ENCODE measurements at places on chromosomes 11 and 22.

GRCh38 chr11:46527591-46528130 is 66.2 kb downstream of the AMBRA1 start:
- no peak for DNase-seq

DNA sequence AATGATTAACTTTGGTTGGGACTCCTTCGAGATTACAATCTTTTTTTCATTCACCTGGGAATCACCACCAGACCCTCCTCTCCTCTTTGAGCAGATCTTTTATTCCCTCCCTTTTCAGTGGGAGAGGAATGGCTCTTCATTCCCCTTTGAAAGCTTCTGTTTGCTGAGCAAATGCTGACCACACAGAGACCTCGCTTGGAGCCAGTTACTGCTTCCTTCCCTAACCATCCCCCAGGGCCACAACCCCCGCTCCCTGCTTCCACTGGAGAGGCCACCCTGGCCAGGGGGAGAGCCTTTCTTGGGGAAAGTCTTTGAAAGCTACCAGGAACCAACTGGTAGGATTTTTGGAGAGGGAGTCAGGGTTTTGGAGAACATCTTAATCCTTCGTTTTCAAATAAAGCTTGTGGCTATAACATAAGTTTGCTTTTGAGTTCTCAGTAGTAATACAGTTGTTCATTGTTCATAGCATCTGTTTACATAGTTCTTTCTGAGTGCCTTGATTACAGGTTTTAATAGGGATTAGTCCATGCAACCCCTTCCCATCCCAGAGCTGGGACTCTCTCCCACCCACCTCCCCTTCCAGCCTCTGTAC is 138.4 kb downstream of the DBX1 start:
- no peak for DNase-seq

DNA sequence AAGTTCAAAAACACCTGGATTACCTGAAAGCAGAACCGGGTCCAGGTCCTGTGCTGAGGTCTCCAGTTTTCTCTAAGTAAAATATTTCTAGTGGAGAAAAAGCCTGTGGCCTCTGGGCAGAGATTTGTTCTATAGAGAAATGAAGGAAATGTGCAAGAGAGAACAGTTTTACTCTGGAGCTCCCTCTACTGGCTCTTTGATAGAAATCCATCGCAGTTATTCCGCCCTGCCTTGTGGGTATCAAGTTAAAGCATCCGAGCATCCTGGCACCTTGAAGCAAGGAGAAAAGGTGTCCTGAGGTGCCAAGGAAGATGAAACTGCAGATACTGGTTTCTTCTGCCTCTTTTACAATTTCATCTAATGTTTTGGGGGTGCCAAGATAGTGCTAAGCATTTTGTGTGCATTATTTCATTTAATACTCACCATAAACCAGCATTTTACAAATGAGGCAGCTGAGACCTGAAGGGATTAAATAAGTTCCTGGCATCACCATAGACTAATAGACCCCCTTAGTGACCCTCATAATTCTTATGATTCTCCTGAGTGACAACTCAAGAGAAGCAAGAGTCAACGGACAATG is 113.1 kb upstream of the HSD17B12 start:
- DNase-seq = no peak

DNA sequence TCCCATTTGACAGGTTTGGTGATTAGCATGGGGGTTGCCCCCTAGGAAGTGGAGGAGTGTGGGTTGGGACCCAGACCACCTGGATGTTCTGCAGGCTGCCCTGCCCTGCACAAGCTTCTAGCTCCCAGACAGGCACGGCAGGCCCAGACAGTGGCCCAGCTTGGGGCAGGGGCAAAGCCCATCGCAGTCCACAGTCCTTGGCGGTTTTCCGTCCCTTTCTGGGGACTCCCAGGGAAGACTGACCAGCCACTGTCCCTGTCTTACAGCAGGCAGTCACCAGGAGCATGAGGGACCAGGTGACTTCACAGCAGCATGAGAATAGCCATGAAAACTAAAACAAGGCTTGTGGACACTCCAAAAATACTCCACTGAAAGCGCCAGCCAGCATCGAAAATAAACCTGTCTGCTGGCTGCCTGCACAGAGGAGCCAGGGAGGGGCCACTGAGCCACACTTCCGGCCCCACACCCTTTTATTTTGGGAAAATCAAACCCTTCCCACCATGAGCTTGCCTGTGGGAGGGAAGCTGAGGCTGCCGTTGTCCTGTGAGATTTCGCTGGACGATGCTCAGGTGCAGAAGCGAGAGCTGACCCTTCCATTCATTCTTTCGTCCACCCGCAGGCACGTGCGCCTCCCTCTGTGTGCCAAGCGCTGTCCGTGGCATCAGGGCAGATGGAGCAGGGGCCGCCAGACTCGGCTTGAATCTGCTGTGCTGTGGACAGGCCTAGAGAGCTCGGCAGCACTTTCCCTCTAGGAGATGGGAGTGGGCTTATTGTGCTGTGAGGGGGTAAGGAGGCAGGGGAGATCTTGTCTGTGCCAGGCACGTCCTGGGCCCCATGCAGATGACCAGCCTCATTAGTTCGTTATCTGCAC is 28.0 kb downstream of the FADD start:
- no peak for DNase-seq

GRCh38 chr11:131274233-131274632 is 96.2 kb upstream of the NTM start:
- no peak for DNase-seq

DNA sequence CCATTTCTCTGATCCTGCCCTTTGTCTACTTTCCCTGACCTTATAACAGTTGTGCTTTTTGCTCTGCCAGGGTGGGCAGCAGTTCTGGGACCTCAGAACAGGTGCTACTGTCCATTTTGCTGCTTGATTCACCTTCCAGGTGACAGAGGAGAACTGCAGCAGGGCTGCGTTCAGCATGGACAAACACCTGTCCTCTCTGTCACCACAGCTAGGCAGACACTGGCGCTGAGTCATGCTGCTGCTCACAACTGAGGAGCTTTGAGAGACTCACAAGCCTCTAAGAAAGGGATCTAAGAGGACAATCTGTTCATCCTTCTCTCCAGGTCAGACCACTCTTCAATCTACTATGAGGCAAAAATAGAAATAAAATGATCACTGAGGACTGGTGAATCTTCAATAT is 1144.5 kb upstream of the CCDC90B start:
- no peak for DNase-seq

GRCh38 chr11:9015677-9016076 is 11.9 kb upstream of the NRIP3 start:
- DNase-seq = peak; percentile 23

DNA sequence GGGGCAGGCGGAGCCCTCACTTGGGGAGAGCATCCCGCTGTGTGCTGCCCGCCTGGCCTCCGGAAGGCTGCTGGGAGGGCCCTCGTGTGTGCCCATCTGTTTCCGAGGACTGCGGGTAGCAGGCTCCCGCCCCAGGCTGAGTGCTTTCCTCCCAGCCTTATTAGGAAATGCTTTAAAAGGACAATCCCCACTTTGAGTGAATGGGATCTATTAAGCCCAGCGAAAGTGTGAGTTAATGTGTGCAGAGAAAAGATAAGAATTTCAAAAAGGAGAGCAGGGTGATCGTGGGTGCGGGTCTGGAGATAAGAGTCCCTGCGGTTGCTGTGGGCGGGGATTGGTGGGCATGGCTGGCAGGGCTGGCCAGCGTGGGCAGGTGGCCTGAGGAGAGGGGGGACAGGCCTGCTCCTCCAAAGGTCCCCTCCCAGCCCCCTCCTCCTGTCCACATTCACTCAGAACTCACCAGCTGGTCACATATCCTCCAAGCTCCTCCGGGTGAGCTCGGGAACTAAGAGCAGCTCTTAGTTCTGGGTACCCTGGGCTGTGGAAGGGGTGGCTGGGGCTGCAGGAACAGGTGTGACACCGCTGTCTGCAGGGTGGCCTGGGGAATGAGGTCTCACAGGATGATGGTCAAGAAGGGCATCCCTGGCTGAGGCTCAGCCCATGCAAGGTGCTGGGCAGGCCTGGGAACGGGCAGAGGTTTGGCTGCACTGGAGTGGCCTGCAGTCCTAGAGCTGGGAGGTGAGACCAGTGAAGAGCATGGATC is 1260.3 kb downstream of the BRD1 start:
- no peak for DNase-seq

- no peak for DNase-seq
Measured at GRCh38 chr11:59479906-59480305, 6.8 kb downstream of the OR4D10 start.

GRCh38 chr11:27277843-27278242 is 85.2 kb downstream of the CCDC34 start:
- no peak for DNase-seq

- no peak for DNase-seq
Measured at GRCh38 chr11:118933486-118933885, 7.8 kb upstream of the BCL9L start.

- DNase-seq = no peak
Measured at GRCh38 chr11:9397746-9398680, 13.6 kb downstream of the IPO7 start.

- DNase-seq = no peak
Measured at GRCh38 chr11:25794804-25795203, 537.1 kb upstream of the ANO3 start.

- no peak for DNase-seq
Measured at GRCh38 chr11:12167061-12168000, 56.9 kb downstream of the MICAL2 start.

DNA sequence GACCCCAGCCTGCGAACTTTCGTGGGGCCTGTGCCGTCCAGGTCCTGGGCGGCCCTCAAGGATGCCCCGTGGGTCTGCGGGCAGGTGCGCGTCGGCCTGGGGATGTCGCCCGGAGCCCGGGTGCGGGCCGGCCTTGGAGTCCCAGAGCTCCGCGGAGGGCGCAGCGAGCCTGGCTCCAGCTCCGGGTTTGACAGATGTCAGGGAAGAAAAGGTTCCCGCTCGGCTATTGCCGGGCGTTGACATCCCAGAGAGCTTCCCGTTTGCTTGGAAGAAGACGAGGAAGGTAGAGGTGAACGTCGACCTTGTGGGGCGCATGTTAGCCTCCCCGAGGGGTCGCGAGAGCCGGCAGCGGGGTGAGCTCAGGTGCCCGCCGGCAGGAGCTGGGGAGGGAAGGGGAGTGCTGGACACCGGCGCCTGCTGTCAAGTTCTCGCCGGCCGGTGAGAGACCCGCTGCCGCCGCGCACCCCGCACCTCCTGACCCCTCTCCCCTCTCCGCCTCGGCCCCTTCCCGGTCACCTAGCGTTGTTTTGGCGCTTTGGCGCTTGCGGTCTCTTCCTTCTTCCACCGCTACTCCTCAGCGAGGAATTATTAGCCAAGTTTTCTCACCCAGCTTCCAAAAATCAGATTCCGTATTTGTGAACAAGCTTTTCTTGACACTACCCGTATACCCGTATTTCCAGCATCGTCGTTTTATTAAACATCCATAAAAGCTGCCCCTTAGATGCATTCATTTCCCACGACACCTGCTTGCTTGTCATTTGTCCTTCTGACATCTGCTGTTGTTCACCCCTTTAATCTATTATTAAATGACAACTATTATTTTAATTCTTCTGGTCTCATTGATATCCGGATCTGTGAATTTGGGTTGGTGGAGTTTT is 1.3 kb downstream of the BMAL1 start:
- peak; percentile 10 for DNase-seq

DNA sequence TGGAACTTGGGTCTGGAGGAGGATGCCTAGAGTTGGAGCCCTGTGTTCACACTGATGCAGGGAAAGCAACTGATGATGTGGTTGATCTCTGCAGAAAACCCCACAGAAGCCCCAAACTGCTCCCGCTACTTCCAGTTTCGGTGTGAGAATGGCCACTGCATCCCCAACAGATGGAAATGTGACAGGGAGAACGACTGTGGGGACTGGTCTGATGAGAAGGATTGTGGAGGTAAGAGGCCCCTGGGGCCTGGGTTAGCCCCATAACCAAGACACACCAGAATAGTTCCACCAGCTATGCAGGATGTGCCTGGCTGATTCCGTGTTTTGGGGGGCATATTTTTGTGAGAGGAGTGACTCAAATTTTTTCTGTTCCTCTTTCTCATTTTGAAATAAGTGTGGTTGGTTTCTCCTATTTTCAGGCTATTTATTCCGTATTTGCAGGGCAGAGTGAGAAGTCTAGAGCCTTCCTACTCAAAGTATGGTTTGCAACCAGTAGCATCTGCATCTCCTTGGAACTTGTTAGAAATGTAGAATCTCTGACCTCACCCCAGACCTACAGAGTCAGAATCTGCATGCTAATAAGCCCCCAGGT is 137.3 kb upstream of the SORL1-AS1 start:
- no peak for DNase-seq

DNA sequence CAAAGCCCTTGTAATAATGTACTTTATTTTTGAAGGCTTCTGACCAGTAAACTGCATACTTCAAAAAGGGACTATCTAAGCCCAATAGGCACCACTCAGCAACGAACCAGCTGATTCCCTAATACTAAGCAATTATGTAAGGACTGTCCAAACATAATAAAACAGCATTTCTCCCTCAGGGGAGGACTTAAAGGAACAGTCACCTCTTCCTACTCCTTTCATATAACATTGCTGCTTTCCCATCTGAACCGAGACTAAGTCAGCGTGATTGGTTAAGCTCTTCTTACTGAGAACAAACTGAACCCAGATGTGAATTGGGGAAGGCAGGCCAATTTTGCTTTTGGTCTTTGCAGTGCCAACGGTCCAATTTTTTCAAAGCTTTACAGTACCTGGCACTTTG is 420.0 kb downstream of the METTL15 start:
- no peak for DNase-seq

DNA sequence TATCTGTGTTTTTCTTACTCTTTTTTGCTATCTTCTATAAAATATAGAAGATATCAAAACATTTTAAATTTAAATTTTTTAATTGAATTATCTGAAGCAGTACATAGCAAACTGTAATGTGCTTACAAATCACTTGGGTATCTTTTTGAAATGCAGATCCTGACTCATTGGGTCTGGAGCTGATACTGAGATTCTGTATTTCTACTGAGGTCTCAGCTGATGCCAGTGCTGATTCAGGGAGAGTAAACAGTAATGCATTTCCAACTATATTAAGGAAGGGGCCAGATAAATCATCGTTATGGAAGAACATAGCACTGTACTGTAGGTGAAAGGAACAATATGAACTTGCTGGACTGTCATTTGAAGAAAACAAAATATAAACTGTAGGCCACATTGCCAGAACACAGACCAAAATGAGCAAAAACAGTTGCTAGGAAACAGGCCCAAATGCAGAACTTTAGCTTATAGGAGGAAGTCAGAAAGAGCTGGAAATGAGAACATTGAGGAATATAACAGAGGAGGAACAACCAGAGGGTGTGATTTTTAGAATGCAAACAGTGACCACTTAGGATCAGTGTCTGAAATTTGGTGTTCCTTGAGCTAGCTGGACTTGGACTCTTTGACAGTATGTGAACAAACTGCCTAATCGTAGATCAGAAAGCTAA is 3.3 kb downstream of the ARL14EP start:
- DNase-seq = no peak

DNA sequence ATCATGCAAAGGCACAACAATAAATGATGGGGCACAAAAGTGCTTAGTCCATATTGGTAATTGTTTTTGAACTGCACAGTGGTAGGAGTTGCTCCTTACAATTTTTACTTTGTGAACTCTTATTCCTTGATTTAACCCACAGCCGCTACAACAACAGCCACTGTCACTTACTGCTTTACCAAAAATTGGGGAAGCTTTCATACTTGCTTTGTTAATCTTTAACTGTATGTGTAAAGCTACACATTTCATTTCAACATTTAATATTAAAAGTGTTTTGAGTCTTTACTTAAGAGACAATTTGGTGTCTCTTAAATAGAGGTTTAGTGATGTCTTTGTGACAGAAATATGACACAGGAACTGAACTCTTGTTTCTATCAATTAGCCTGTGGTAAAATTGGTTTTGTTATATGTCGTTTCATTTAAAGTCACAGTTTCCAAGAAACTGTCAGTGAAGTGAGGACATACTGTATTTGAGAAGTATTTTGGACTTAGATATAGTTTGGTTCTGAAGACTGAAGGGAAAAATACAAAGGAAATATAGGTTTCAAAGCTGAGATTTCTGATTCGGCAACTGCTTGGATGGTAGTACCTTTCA is 6.5 kb upstream of the IL18BP start:
- DNase-seq = no peak

- no peak for DNase-seq
Measured at GRCh38 chr11:115430345-115430744, 73.9 kb downstream of the CADM1 start.
